Chondrocyte (in vitro differentiated cells): ENCODE measurements at places on chromosomes 6 and 20. TPM values are rescaled to one million over a fixed set of nuclear protein-coding genes. Genes with fewer than 3 reads are reported as not detected.

- no peak for DNase-seq
Measured at GRCh38 chr6:154164397-154164796, 125.4 kb downstream of the OPRM1 start.

The ACSS1 gene
- total RNA-seq, result 1.5 to 5.5 TPM (median 5.5 TPM) in 3 replicates

- DNase-seq, result no peak
Measured at GRCh38 chr6:39884696-39885095, 49.6 kb downstream of the MOCS1 start.

GRCh38 chr20:36314734-36315544, 8.8 kb downstream of the DLGAP4 start:
- no peak for DNase-seq

The SLC17A1 gene
- total RNA-seq, result not detected in 3 replicates

The RAET1G gene
- total RNA-seq, result 0.51 to 0.60 TPM (median 0.54 TPM) in 3 replicates

- DNase-seq, result peak; percentile 94
Measured at GRCh38 chr6:148747471-148748165, 788 bp downstream of the UST start.
